ENCODE measurements at places on chromosomes 11 and 22.
A peak's percentile ranks its signal among the peaks of the same experiment; 100 is the strongest.

DNA sequence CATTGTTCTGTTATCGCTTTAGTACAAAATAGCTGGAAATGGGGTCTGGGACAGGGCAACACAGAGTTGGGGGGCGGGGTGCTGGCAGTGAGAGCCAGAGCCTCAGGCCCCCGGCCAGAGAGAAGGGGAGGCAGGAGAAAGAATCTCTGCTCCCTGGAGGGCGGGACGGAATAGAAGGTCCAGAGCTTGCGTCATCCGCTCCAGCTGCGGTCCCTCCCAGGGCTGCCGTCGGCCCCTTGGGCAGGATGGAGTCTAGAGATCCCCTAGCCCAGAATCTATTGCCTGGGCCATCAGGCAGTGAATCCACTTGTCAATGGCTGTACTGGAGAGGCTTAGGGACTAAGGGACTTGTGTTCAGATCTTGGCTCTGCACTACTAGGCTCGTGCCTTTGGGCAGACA, 5.0 kb downstream of the TP53I11 start:
- no peak overlapping the region for H3K27ac ChIP-seq
- no peak for DNase-seq
- H3K4me1 ChIP-seq, result peaks cover 6% of the 10 kb centered on the region

GRCh38 chr11:126583101-126583500, 227.6 kb downstream of the ST3GAL4 start:
- H3K27ac ChIP-seq, result no peak overlapping the region
- H3K4me3 ChIP-seq, result no peak overlapping the region
- H3K27me3 ChIP-seq, result no peaks in the 10 kb centered on the region

DNA sequence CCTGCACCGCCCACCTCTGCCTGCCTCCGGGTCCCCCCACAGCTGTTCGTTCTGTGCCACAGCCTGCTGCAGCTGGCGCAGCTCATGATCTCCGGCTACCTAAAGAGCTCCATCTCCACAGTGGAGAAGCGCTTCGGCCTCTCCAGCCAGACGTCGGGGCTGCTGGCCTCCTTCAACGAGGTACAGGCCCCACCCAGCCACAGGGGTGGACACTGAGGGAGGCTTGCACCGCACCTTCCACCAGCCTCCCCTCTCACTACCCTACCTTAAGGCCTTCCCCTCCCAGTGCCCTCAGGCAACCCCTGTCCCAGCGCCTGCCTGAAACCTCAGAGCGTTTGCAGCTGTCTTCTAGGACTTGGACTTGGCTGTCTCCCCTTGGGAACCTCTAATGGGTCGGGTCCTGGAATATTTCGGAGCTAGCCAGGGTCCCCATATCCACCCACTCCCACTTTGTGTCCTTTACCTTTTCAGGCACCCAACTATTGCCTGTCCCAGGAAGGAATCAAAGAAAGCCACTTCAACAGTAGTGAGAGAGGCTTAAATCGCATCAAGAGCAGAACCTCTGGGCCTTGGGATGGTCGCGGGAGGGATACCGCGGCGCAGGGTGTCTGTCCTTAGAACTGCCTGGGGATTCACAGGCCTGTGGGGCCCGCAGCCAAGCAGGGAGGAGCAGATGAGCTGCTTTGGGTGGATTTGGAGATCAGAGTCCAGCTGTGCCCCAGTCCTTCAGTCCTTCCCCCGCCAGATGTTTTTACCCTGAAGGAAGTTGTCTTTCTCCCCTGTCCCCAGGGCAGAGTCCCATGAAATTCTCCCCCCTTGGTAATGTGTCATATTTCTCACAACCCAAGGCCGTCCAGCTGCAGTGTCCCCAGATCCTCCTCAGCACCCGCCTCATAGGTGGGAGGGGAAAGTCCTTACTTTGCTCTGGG, 13.3 kb downstream of the SLCO2B1 start:
- H3K4me3 ChIP-seq, result no peak overlapping the region
- DNase-seq, result no peak
- H3K4me1 ChIP-seq, result peaks cover 6% of the 10 kb centered on the region
- peaks cover 18% of the 10 kb centered on the region for H3K27me3 ChIP-seq

DNA sequence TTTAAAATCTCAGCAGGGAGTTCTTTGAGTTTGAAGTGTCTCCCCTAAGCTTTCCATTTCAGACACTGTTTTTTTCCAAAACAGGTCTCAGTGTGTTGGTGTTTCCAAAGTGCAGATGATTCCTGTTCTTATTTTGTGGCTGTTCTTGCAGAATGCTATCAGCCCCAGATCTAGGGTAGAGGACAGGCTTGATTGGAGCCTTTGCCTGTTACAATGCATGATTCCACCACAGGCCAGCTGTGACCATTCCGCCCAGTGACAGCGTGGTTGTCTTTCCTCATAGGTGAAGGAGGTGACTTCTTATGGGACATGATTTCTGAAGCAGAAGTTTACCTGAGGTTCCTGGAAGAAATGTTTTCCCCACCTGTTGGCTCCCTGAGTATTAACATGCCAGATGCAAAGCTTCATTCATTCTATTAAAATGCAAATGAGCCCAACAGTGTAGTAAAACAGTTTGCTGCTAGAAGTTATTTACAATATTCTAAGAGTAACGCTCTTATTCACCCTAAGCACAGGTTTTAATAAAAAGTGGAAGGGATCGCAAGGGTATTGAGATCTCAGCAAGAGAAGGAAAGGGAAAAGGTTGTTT, 36.9 kb upstream of the BIRC3 start:
- no peak for DNase-seq
- peaks cover 7% of the 10 kb centered on the region for H3K4me1 ChIP-seq
- no peaks in the 10 kb centered on the region for H3K27me3 ChIP-seq
- no peaks in the 10 kb centered on the region for H3K36me3 ChIP-seq
- H3K4me3 ChIP-seq, result no peak overlapping the region

DNA sequence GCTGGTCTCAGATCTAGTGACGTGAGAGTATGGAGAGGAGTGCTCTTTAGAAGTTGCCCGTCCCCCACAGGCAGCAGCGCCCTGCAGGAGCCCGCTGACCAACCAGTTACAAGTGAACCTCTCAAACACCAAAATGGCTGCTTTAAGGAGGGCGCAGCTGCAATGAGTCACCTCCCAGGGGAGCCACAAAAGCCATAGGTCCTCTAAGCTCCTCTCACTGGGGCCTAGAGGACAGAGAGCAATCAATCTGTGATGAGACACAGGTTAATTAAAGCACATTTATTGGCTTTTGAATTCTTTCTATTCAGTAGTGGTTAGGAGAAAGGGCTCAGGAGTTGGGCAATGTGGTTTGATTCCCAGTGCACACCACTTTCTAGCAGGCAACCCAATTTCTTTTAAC, 15.5 kb upstream of the RAPSN start:
- no peaks in the 10 kb centered on the region for H3K27me3 ChIP-seq
- peak overlapping the region; percentile 12 for H3K27ac ChIP-seq
- H3K36me3 ChIP-seq, result peaks cover 12% of the 10 kb centered on the region

DNA sequence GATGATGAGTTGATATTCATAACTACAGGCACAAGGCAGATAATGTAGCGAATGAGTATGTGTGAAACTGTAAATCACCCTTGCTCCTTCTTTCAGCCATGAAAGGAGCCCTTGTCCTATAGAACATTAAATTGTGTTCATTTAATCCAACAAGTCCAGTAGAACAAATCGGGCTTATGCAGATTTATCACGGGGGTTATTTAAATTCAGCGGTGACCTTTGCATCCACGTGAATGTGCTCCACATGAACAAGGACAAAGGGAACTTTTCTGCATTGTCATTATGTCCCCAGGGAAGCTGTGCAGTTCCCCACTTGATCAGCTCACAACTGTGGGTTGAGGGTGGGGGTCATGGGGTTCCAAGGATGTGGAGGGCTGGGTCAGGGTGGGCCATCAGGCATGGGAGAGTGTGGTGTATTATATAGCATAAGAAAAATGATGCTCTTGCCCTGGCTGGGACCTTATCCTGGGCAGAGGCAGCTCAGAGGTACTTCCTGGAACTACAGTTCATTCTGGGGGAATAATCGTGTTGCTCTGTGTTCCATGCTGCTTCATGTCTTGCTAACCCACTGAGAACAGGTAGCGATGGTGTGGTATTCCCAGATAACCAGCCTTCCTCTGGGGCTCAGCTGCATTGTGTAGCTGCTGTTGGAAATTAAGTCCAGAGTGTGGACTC, 306.6 kb downstream of the FAT3 start:
- H3K4me3 ChIP-seq, result no peak overlapping the region
- DNase-seq, result no peak
- no peak overlapping the region for H3K27ac ChIP-seq
- H3K4me1 ChIP-seq, result no peaks in the 10 kb centered on the region

DNA sequence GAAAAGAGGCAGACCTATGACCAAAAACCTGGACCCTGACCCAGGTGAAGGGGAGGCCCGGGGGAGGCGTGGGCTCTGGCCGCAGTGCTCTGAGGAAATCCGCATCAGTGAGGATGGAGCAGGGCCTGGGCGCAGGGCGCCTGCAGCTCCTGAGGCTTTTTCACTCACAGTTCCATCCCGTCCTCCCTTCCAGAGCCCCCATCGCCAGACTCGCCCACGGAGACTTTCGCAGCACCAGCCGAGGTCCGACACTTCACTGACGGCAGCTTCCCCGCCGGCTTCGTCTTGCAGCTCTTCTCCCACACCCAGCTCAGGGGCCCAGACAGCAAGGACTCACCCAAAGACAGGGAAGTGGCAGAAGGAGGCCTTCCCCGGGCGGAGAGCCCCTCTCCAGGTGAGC, 5.4 kb downstream of the SPINDOC start:
- H3K27ac ChIP-seq, result no peak overlapping the region
- no peak for DNase-seq
- H3K36me3 ChIP-seq, result peaks cover 44% of the 10 kb centered on the region
- H3K4me3 ChIP-seq, result no peak overlapping the region

DNA sequence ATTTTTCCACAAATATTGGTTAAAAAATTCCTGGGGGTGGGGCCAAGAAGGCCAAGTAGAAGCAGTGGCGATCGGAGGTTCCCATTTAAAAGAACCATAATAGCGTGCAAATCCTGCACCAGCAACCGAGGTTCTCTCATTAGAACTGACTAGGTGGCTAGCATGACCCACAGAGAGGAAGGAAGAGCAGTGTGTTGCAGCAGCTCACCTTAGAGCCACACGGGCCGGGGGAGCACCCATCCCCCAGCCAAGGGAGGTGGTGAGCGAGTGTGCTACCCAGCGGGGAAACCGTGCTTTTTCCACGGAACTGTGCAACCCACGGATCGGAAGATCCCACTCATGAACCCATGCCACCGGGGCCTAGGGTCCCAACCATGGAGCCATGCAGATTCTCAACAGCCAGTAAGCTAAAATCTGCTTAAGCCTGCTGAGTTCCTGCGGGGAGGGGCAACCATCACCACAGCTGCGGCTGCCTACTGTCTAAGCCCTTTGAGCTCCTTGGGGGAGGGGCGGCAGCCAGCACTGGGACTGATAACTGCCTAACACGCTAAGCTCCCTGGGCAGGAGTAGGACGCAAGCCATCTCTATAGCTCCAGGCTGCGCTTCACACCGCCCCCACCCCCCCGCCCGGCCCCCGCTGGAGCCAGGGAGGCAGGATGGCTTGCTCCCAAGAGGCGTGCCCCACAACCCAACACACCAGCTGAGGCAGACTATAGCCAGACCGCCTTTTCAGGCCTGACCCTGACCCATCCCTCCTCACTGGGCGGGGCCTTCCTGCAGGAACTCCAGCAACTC, 21.0 kb upstream of the HTATIP2 start:
- H3K27ac ChIP-seq, result peak overlapping the region; percentile 71
- peaks cover 7% of the 10 kb centered on the region for H3K4me1 ChIP-seq
- peaks cover 1% of the 10 kb centered on the region for H3K36me3 ChIP-seq
- peak overlapping the region; percentile 53 for H3K4me3 ChIP-seq
- H3K27me3 ChIP-seq, result peaks cover 64% of the 10 kb centered on the region

GRCh38 chr11:130122141-130122575, 37.4 kb upstream of the ST14 start:
- H3K36me3 ChIP-seq, result peaks cover 7% of the 10 kb centered on the region
- peaks cover 41% of the 10 kb centered on the region for H3K27me3 ChIP-seq
- DNase-seq, result no peak
- no peak overlapping the region for H3K27ac ChIP-seq
